ENCODE measurements at places on chromosomes 5 and 9.
A peak's percentile ranks its signal among the peaks of the same experiment; 100 is the strongest.

DNA sequence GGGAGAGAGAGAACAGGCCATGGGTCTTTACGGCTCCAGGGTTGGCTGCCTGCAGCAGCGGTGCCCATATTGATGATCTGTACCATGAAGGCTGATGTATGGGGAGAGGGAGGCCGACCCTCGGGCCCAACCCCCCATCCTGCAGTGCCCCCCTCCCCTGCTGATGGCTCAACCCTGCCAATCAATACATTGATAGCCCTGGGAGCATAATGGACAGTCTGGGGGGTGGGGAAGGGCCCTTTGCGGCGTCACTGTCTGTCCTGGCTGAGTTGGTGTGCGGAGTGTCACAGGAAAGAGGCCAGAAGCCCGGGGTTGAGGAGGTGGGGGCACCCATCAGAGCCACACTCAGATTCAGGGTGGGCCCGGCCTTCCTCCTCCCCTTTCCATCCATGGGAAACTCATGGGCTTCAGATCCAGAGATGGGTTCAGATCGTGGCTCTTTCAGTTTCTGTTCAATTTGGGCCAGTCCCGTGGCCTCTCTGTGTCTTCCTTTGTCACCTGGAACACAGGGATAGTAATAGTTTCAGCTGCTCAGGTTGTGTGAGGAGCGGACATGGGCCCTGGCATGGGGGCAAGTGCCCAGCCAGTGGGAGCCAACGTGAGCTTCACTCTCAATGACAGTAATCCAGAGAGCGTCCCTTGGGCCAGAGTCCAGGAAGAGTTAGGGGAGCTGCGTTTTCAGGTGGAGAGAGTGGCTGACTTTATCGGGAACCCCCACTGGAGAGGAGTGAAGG, 9.5 kb downstream of the FGF18 start:
- no peak overlapping the region for H3K4me3 ChIP-seq
- H3K4me1 ChIP-seq: no peaks in the 10 kb centered on the region
- H3K27ac ChIP-seq: no peak overlapping the region
- no peaks in the 10 kb centered on the region for H3K36me3 ChIP-seq
- DNase-seq: no peak

- no peaks in the 10 kb centered on the region for H3K4me1 ChIP-seq
- no peak overlapping the region for H3K4me3 ChIP-seq
- H3K36me3 ChIP-seq: no peaks in the 10 kb centered on the region
- H3K27ac ChIP-seq: no peak overlapping the region
Measured at GRCh38 chr9:82134010-82134409, 145.4 kb downstream of the SPATA31D1 start.

DNA sequence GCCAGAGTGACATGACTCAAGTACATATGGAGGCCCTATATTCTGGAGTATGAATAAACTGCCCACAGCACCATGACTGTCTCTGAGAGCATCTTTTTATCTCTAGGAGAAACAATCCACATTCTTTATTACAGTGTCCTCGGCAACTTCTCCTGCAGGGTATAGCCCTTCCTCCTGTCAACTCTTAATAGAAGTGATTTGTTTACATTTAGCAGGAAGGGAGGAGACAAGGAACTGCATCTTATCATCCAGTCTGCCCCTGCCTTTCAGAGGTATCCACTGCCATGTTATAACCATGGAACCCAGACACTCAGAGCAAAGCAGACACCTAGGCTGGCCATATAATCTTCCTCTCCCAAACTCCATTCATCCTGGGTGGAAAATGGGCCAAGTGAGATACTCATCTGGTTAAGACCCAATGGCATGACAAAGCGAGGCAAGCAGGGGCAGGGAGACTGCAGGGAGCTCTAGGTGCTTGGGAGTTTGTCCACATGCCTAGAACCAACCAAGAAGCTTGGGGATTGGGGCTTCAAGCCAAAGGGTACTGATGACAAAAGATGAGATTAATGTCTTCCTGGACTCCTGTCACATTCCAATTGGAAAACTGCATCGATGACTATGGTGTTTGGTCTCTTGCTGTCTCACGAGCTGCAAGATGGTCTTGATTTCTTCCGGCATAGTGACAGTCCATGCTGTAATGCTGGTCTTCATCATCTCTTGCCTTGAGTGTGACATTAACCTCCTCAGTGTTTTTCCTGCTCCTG, 620.5 kb upstream of the KLF4 start:
- no peak for DNase-seq
- no peaks in the 10 kb centered on the region for H3K27me3 ChIP-seq
- no peaks in the 10 kb centered on the region for H3K4me1 ChIP-seq
- H3K36me3 ChIP-seq: no peaks in the 10 kb centered on the region
- H3K27ac ChIP-seq: no peak overlapping the region

GRCh38 chr9:124214116-124214515, 43.6 kb upstream of the NEK6 start:
- no peak overlapping the region for H3K4me3 ChIP-seq
- H3K27me3 ChIP-seq: no peaks in the 10 kb centered on the region
- H3K27ac ChIP-seq: no peak overlapping the region
- no peak for DNase-seq
- H3K36me3 ChIP-seq: no peaks in the 10 kb centered on the region

GRCh38 chr5:135106610-135107471, 72.8 kb upstream of the PITX1 start:
- H3K4me1 ChIP-seq: no peaks in the 10 kb centered on the region
- DNase-seq: no peak
- H3K4me3 ChIP-seq: no peak overlapping the region
- no peak overlapping the region for H3K27ac ChIP-seq

DNA sequence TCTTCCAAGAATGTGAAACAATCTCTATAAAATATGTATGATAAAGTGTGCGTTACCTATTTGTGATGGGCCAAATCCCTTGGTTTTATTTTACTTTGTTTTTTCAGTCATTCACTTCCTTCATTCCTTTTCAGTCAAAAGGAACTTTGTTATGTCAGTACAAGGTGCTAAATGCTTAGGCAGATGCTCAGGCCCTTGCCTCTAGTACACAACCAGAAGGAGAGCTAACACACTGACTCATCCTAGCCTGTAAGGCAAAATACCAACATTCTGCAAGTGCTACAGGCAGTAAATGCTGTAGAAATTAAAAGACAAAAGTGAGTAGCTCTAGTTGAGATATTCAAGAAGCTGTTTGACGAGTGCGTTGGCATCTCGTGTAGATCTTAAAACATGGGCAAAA, 49.4 kb downstream of the TRPM6 start:
- no peak for DNase-seq
- H3K4me3 ChIP-seq: no peak overlapping the region
- no peaks in the 10 kb centered on the region for H3K36me3 ChIP-seq
- H3K4me1 ChIP-seq: no peaks in the 10 kb centered on the region
- no peaks in the 10 kb centered on the region for H3K27me3 ChIP-seq

GRCh38 chr5:6686501-6686900, 26.7 kb upstream of the TENT4A start:
- DNase-seq: no peak
- H3K4me3 ChIP-seq: no peak overlapping the region
- H3K36me3 ChIP-seq: no peaks in the 10 kb centered on the region
- no peak overlapping the region for H3K27ac ChIP-seq
- H3K4me1 ChIP-seq: peaks cover 6% of the 10 kb centered on the region

DNA sequence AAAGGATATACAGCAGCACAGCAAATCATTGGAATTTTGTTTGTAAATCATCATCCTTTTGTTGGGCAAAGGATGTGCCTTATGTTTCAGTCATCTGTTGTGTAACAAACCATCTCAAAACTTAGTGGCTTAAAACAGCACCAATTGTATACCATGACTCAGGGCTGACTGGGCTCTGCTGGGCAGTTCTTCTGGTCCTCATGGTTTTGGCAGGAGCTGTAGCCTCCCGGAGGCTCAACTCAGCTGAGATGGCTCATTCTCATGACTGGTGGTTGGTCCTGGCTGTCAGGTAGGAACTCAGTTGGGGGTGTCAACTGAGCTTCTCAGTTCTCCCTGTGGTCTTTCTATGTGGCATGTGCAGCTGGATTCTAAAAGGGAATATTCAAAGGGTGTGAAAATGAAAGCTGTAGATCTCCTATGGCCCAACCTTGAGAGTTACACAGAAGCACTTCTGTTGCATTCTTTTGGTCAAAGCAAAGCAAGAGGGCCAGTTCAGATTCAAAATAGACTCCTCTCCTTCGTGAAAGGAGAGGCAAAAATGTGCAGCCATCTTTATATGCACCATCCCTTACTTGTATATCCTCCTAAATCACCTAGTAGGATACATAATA, 39.1 kb upstream of the CPEB4 start:
- no peaks in the 10 kb centered on the region for H3K36me3 ChIP-seq
- no peak overlapping the region for H3K4me3 ChIP-seq
- no peak overlapping the region for H3K27ac ChIP-seq

GRCh38 chr5:134387443-134387842, 16.1 kb downstream of the UBE2B start:
- H3K4me3 ChIP-seq: no peak overlapping the region
- H3K27me3 ChIP-seq: no peaks in the 10 kb centered on the region
- DNase-seq: no peak
- peaks cover 77% of the 10 kb centered on the region for H3K36me3 ChIP-seq

- no peak overlapping the region for H3K4me3 ChIP-seq
- H3K36me3 ChIP-seq: no peaks in the 10 kb centered on the region
- H3K27me3 ChIP-seq: no peaks in the 10 kb centered on the region
- no peak overlapping the region for H3K27ac ChIP-seq
- DNase-seq: no peak
- peaks cover 10% of the 10 kb centered on the region for H3K4me1 ChIP-seq
Measured at GRCh38 chr5:1176473-1177391, 24.7 kb upstream of the SLC6A19 start.

DNA sequence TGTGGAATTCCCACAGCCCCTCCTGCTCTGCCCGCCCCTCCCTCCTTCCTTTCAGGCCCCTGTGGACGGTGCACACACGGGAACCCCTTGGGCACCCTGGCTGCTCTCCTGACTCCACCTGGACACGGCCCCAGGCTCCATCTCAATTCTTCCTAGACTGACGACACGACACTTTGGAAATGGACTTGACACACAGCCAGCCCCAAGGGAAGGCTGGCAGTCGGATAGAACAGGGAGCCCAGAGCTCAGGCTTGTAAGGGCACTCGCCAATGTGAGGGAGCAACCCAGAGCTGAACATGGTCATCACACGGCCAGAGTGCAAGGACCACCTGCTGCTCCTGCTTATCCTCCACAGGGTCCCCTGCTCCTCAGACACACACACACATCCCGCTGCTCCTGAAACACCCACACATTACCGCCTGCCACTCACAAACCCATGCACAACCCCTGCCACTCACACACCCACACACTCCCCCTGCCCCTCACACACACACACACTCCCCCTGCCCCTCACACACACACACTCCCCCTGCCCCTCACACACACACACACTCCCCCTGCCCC, 8.9 kb downstream of the SLC9A3 start:
- no peak overlapping the region for H3K4me3 ChIP-seq
- no peaks in the 10 kb centered on the region for H3K36me3 ChIP-seq
- H3K4me1 ChIP-seq: no peaks in the 10 kb centered on the region
- H3K27me3 ChIP-seq: no peaks in the 10 kb centered on the region
- H3K27ac ChIP-seq: no peak overlapping the region
- DNase-seq: no peak

- H3K4me3 ChIP-seq: no peak overlapping the region
- H3K27ac ChIP-seq: peak overlapping the region; percentile 22
Measured at GRCh38 chr9:82891321-82891720, 171.6 kb downstream of the RASEF start.
